Stimulated activated CD8-positive, alpha-beta memory T cell treated with anti-CD3 and anti-CD28 coated beads, Interleukin-2, amount 100 ng/mL, for 48 hours (primary cell): ENCODE measurements at places on chromosomes 7 and 10.

DNA sequence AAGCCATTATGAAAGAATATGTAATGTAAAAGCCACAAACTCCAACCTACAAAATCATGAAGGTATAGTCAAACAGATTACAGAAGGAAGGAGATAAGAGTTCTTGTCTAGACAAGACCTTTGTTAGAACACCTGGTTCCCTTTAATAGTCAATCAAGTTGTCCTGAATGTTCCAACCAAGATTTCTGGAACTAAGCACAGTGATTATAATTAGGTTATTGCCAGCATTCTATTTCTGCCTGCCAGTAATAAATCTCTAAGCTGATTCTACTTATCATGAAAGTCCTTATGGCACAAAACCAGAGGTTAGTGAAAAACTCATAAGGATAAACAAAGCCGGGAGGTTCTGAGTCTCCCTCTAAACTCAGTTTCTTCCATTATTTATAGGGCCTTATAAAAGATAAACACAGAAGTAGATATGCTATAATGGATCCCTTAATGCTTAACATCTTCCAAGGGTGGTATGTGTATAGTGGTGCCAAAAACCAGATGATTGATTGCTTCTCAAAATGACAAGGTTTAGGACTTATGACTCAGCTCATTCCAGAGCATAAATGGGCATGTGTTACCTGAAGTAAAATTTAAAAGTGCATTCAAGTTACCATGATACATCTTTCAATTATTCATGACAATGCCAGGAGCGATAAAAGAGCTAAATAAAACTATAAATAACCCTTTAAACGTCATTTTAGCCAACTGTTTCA lies 237.2 kb downstream of the CSTF2T start:
- no peak for DNase-seq

DNA sequence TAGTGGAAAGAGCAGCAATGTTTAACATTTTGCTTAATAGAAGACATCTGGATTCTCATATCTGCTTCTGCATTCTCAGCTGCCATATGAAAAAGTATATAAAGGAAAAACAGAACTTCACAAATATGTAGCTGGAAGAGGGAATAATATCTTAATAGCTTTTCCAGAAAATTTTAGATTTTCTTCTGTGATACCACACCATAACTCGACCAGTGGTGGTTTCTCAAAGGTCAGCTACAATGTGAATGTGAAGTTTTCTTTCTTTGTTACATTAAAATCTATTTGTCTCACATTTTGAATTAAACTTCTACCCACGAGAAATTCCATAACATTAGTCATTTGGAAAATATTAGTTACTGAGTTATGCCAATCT lies 339.8 kb downstream of the PARD3 start:
- no peak for DNase-seq

DNA sequence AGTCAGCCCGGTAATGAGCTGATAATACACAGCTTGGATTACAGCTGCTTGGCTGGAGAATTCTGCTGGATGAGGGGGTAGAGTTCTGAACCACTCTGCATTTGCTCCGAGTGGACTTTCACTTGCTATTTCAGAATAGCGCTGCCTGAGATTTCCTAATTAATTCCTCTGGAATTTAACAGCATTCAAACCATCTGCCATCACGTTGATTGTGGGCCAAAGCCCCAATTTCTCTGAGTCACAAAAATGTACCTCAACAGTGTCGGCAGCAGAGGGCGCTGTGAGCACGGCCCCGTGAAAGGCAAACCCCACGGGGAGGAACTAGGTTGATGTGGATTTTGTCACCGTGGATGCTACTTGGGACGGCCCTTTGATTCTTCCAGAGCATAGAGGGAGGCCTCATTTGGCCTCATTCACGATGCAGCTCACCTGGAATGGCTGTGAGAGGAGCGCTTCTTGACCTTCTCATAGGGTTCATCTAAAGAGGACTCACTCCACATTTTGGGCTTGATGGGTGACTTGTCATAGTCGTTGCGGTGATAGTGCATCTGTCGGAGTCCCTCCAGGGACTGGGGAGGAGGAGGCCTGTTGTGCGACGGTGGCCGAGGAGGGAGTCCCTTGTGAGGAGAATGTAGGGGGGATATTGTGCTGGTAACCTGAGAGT lies 73.3 kb downstream of the PRPF18 start:
- DNase-seq = peak; percentile 50

GRCh38 chr10:119413093-119413453 lies 129.4 kb downstream of the RGS10 start:
- no peak for DNase-seq

- no peak for DNase-seq
Observed at GRCh38 chr10:1299041-1299726, 243.0 kb downstream of the WDR37 start.

DNA sequence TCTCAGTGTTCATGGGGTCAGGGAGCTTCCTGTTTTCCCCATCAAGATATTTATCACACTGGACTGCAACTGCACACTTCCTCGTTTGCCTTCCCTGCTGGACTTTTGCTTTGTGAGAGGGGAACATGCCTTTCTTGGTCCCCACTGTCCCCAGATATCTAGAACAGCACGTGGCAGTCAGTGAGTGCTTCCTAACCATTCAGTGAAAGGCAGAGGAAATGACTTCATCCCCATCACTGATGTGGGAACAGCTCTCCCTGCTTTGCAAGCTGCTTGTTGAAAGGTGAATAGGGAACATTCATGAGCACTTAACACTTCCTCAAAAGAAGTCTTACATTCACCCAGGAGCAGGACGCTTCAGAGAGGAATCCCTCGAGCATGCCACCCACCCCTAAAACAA lies 135.4 kb downstream of the MYOF start:
- DNase-seq = no peak

DNA sequence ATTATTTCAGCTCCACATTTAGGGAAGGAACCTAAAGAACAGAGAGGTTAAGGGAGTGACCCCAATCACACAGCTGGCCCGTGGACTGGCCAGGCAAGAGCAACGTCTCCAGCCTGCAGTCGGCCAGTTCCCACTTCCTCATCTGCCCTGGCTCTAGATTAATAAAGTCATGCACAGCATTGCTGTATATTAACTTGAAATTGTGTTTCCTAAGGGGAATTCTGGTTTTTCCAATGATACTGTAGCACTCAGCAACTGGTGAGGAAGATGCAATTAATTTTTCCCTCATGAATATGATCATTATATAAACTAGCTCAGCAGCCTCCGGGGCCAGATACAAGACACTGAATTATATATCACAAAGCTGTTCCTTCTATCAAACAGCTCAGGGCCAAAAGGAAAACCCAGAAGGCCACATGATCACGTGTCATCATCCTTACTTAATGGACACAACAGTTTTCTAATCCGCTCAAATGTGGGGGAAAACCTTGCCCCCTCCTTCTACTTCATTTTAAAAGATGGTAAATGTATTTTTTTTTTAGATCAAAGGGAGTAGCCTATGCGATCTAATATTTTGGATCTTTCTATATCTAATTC lies 295.3 kb upstream of the PRKCQ start:
- DNase-seq = no peak

DNA sequence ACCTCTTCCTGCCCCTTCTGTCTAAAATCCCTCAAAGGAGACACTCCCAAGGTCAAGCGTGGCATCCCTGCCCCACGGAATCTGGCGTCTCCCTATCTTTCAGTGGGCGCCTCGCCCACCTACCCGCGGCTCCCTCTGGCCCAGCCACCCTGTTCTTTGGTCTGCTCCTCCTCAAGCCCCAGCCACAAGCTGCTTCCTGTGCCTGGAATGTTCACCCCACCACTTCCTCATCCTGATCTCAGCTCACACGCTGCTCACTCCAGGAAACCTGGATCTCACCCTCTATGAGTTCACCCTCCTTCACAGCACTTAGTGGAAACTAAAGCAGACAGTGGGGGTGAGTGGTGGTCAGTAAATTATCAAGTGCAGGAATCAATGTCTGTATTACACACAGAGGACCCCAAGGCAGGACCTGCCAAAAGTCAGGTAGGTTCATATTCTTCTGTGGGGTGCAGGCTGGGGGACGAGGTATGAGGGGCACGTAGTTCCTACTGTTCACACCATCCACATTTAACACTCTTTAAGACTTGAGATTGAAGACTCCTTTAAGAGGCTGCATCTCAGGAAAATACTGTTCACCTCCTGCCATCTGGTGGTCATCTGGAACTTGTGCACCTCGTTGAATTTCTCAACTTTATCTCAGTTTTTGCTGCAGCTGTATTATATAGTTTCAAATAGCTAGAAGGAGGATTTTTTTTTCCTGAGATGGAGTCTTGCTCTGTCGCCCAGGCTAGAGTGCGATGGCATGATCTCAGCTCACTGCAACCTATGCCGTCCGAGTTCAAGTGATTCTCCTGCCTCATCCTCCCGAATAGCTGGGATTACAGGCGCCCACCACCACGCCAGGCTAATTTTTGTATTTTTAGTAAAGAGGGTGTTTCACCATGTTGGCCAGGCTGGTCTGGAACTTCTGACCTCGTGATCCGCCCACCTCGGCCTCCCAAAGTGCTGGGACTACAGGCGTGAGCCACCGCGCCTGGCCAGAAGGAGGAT lies 166.6 kb downstream of the ARHGAP21 start:
- DNase-seq = no peak

GRCh38 chr10:58755677-58756076 lies 243.0 kb downstream of the BICC1 start:
- no peak for DNase-seq

DNA sequence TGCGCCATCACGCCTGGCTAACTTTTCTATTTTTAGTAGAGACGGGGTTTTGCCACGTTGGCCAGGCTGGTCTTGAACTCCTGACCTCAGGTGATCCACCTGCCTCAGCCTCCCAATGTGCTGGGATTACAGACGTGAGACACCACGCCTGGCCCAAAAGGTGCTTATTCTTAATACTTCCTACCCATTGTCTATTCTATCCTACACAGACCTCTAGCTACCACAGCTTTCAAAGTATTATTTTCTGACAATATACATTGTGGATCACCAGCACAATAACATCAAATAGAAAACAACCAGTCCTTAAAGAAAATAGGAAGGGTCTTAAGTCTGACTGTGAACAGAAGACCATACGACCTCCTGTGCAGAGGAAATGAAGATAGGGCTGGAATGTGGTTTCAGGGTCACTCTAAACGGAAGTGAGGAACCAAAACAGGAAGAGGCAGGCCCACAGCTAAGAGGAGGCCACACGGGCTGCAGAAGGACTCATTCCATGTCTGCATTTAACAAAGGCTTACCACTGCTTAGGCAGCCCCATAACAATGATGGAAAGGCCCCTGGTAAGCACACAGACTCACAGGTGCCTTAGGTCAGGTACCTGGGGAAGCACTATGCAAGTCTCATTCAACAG lies 115.2 kb downstream of the ZFAND4 start:
- no peak for DNase-seq

DNA sequence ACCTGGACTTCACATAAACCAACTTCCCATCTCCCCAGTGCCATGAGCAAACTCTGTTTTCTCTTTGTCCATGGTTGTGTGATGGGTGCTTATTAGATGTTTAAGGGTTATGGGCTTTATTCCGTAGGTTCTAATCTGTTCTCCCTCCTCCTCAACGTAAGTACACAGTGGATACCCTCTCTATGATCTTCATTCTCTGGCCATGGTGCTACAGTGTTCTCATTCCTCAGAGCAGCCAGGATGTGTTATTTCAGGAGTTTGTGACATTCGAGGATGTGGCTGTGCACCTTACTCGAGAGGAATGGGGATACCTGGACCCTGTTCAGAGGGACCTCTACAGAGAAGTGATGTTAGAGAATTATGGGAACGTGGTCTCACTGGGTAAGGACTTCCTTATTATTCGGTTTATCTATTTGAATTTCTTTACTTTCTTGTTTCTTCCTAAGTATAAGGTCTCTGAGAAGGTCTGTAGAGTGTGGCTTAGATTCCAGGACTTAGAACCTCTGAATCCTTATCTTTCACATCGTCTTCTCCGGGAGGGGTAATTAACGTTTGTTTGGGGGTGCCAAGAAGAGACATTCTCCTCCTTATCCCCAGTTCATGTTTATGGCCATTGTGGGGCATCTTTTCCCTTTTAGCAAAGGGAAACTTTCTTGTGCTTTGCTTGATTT lies 3.8 kb downstream of the ZNF655 start:
- DNase-seq = no peak

- DNase-seq = no peak
Observed at GRCh38 chr7:99764478-99764877, 19.5 kb downstream of the CYP3A4 start.

GRCh38 chr7:36838616-36839225 lies 114.4 kb upstream of the AOAH start:
- no peak for DNase-seq

DNA sequence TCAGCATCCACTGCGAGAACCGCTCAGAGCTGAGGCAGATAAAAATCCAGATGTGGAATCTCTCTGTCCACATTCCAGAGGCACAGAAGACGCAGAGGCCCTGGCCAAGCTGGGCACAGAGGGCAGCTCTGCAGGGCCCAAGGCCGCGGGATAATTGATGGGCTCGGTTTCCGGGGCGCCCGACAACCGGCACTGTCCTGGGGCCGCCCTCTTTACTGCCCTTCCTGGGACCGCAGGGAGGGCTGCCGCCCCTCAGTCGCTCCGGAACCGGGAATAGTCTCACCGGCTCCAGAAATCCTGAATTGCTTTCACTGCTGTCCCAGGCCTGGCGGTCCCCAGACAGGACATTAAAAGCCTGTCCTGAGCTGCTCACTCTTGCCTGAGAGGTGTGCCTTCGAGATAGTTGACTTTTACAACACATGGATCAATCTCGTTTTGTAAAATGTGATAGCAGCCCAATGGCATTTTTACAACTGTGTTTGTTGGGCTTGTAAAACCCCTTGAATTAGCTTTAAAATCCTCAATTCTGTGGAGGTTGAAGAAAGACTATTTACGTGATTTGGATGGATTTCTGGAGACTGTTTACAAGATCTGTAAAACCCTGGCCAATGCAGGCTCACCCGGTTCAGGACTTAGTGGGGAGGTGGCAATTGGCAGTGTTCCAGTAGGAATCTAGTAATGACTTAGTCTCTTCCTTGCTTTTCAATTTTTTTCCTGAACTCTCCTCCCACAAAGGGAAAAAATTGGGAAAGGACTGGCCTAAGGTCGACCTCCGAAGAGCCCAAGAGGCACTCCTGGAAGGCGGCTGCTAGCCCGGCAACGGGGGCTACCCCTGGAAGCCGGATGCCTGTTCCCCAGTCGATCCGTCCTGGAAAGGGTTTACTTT lies 1.4 kb upstream of the HOXA6 start:
- DNase-seq = no peak

DNA sequence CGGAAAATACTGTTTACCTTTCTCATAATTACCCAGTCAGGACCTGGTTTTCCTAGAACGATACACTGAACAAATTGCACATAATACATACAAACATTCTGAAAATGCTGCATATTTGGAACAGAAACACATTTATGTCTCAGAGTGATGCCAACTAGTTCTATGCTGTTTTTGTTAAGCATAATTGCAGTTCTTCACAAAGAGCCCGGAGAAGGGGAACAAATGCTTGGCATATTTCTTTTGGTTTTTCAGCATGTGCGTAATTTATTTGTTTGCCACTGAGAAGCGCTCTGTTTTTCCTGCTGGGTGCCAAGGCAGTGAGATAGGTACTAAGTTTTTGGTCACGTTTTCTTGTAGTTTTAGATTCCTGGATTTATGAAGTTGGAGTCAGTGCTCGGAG lies 181.0 kb upstream of the MDFIC start:
- no peak for DNase-seq
